ENCODE measurements at places on chromosomes 12 and 14. TPM values are rescaled to one million over a fixed set of nuclear protein-coding genes. Genes with fewer than 3 reads are reported as not detected.

DNA sequence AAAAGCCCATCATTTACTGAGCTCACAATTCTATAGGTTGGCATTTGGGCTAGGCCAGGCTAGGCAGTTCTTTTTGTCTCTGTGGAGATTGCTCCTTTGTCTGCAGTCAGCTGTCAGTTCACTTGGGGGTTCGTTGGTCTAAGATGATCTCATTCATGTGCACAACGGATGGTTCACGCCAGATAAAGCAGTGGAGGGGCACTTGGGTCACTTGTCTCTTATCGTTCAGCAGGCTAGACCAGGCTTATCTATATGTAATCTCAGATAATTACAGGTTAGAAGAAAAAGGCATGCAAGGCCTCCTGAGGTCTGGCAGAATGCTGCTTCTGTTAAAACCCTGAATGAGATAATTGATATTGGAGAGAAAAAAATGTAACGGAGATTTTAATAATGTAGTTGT lies 119.0 kb upstream of the ATP2B1 start:
- no peak for DNase-seq

GRCh38 chr12:130073721-130074120 lies 88.5 kb upstream of the FZD10 start:
- no peak for DNase-seq

DNA sequence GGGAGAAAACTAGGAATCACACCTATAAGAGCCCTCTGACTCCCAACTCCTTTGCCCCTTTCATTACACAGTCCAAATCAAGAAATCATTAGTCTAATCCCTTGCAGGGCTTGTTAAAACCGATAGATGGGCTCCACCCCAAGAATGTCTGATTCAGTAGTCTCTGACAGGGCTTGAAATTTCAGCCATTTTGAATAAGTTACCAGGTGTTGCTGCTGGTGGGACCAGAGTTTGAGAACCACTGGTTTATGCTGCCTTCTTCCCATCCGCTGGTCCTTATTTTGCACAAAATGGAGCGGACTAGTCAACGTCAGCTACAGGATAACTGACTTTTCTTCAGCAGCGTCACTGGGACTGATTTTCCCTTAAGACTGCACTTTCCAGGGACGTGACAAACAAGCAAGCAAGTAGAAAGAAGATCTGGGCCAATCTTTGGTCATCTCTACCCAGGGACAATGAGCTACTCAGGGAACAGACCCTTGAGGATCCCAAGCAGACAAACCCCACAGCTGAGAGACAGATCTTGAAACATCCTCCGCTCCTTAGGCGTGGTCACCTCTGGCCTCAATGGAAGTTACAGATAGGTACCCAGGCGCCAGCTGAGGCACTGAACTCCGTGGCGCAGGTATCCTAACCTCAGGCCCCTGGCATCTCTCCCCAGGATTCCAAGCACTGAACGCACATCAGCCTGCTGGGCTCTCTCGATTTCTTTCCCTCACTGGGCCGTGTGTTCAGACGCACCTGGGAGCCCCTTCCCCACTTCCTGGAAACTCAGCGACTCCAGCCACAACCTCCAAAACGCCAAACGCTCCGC lies 900 bp downstream of the KCTD10 start:
- no peak for DNase-seq

DNA sequence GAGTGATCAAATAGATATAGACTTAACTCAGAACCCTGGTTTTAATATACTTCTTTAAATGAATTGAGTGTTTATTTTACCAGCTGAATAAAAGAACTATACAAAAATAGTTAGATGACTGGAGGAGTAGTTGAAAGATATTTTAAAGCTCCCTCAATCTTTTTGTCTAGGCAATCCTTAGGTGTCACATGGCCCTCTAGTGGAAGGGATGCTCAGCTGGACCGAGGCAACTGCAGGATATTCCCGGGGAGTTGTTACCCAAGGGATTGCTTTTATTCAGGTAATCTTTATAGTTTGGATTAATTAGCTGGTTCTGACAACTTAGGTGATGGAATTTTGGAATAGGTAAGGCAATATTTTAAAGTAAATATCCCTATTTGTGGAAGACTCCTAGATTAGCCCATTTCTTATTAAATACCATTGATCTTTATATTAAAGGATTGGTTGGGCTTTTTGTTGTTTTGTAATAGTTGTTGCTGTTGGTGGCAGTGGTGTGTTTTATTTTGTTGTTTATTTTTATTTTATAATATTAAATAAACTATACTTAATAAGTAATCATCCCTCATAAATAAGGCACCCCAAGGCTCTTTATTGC lies 57.1 kb downstream of the ZDHHC17 start:
- peak; percentile 58 for DNase-seq

GRCh38 chr12:6425590-6426531 lies 18.9 kb upstream of the CD27 start:
- DNase-seq: no peak

- DNase-seq: no peak
Observed at GRCh38 chr14:101627915-101628262, 66.6 kb downstream of the DIO3 start.

DNA sequence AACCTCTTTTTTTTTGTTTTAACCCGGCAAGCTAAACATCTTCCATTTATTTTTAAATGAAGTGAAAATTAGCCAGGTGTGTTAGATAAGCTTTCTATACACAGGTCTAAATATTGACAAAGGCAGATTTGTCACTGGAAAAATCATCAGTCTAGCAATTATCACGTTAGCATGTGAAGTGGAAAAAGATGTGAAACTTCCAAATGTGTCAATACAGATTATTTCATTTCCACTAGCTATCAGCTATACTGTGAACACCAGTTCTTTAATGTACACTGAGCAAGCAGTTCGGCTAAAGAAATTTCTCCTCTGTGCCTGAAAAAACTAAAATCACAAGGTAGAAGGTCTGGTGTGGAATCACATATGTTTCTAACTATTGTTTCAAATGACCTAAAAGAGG lies 96.6 kb upstream of the G2E3 start:
- DNase-seq: no peak

DNA sequence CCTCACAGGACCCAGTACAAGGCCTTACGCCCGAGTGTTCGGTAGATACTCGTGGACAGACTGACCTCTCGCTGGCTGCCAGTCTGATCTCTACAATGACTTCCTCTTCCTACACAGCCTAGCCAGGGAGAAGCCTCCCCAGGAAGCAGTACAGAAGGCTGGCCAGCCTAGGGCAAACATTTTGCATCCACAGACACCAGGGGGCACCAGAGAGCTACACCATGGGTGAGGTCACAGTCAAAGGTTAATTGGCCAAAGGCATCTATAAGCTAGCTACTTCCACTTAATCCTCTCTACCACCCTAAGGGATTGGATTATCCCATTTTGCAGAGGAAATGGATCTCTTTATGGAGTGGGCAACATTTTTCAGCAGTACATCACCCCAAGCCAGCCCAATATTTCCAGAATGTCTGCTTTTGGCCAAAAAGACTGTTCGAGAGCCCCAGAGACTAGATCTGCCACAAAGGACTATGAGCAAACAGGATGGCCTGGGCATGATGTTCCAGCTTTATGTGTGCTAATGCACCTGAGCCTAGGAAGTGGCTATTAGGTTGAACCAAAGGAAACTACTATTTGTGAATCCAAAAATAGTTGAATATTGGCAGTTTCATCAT lies 14.6 kb upstream of the PNMA1 start:
- peak; percentile 88 for DNase-seq

DNA sequence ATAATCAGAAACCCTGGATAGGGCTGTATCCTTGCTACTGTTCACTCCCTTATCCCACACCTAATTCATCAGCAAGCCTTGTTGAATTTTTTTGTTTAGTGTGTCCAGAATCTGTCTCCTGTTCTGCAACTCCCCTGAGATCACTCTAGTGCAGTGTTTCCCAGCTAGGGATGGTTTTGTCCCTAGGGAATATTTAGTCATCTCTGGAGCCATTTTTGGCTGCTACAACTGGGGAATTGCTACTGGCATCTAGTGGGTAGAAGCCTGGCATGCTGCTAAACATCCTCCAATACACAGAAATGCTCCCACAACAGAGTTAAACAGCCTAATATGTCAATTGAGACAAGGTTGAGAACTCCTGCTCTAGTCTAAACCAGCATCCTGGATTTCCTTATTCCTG lies 248.0 kb downstream of the NPAS3 start:
- DNase-seq: no peak

DNA sequence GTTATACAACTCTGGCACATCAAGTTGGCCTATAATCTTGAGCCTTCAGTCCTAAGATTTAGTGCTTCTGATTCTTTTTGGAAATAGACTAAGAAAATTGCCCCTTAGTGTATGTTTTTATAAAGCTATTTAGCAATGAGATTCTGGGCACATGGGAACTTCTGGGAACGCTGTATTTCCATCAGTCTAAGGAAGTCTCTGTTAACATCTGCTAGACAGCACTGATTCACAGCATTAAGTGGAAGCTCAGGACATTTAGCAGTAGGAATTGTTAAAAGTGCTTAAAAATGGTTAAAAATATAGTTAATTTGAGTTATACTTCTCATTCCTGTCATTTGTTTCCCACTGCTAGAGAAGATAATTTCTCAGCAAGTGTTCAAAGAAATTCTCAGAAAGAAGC lies 579.1 kb downstream of the SLC16A7 start:
- DNase-seq: no peak

GRCh38 chr12:98002887-98003493 lies 512.4 kb upstream of the TMPO start:
- peak; percentile 77 for DNase-seq

DNA sequence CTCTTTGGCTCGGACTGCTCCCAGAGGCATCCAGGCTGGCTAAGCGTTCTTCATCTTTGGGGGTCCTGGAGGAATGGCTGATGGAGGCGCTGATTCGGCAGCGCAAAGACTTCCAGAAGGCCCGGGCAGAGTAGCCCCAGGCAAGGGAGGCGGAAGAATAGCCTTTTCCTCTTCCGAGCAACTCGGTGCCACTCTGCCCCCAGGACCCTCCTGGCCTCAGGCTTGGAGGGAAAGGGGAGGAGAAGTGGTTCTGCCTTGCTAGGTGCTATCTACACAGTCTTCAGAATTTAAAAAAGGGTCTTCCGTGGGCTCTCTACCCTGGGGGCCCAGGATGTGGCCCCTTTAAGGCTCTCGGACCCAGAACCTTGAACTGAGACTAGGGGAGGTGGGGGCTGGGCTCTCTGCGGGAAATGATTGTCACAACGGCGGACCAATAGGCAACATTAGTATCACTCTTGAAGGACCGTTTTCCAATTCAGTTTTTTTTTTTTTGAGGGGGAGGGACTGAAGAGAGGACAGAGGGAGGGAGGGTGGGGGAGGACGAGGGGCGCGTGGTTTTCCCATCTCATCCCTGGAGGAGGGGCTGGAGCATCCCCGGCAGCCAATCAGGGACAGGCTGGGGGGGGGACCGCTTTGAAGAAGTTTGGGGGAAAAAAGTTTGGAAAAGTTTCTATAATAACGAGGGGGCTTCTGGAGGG lies at the start of gene NFATC4:
TSS of gene NFATC4 (plus strand) at position 671 of the 698 bp plus-strand sequence. CDS start 157 bp downstream, outside the sequence.
- peak; percentile 83 for DNase-seq

Gene REC8
- total RNA-seq: 1.9 TPM

Gene PLBD1
- 0.87 TPM for total RNA-seq

Gene ERP27
- not detected for total RNA-seq

Gene APOF
- not detected for total RNA-seq

Gene PLEKHD1
- 0.15 TPM for total RNA-seq

Gene PAPLN
- 0.35 TPM for total RNA-seq

Gene GDF3
- total RNA-seq: not detected

Gene KRT73
- not detected for total RNA-seq

Gene RGS6
- not detected for total RNA-seq

All from PC-3 (cell line).